ENCODE measurements at places on chromosomes 5 and 9.

- DNase-seq = no peak
Observed at GRCh38 chr5:114581136-114581535, 219.3 kb downstream of the KCNN2 start.

DNA sequence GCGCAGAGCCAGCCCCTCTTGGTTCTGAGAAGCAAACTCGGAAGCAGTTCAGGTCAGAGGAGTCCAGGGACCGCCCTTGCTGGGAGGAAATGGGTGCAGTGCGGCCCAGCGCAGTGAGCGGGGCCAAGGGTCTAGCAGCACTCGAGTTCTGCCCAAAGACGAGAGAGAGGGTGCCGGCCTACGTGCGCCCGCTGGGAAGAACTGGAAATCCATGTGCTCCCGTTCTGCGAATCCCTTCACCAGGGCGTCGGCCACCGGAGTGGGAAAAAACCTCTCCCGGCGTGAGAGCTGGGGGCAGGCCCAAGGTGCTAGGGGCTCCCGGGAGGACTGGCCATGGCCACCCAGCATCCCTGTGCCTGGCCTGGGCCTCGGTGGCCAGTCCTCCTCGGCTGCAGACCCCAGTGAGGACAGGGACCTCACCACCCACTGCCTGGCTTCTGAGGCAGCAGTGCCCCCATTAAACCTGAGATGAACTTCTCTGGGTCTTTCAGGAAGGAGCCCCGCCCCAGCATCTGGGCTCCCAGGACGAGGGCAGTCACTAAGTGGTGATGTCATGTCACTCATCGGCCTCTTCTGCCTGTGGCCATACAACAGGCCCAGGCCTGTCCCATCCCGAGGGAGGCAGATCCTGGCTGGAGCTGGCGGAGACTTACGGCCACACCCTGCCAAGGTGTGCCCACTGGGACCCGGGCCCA is 10.6 kb downstream of the TMEM250 start:
- DNase-seq = no peak

DNA sequence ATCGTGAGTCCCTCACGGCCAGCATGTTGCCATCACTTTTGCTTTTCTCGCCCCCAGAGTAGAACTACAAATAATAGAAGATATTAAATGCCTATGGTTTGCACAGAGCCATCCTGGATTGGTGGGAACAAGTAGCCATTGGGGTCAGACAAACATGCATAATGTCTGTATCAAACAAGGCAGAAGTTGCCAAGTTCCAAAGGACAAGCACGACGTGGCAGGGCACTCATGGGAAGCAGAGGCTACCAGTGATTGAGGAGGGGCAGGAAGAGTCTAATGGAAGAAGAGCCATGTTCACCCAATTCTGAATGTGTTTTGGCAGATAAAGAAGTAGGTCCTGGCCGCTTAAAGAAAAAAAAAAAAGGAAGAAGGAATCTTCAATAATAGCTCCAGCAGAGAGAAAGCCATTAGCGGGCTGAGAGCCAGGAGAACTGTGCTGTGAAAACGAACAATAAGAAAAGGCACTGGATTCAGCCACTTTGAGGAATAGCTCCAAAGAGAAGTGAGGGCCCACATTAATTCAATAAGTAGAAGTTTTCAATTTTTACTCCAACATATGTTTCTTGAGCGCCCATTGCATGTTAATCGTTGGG is 153.7 kb upstream of the ADCY2 start:
- no peak for DNase-seq

GRCh38 chr9:74036549-74037231 is 460.4 kb upstream of the RORB start:
- DNase-seq = no peak

DNA sequence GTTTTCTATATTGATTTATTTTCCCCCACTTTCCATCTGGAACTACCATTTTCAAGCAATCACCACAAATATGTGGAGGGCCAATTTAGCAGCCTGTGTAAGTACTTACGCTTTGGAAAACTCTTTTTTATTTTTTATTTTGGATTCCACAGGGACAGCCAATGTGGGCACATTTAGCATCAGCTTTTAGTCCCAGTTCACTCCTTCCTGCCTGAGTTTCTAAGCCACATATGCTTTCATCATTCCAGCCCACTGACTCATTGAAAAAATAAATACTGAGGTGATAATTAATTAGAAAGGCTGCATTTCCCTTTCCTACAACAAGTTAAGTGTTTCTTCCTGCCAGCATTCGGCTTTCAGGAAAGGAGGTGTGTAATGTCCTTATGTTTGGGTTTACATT is 76.8 kb downstream of the TMEM167A start:
- no peak for DNase-seq
